Neural progenitor cell (in vitro differentiated cells): ENCODE measurements at places on chromosomes 16 and 17. TPM values are rescaled to one million over a fixed set of nuclear protein-coding genes. Genes with fewer than 3 reads are reported as not detected.

- peaks cover 88% of the 10 kb centered on the region for H3K27me3 ChIP-seq
- no peak for DNase-seq
- H3K36me3 ChIP-seq: no peaks in the 10 kb centered on the region
Measured at GRCh38 chr16:73058221-73058615, 10.3 kb upstream of the ZFHX3 start.

DNA sequence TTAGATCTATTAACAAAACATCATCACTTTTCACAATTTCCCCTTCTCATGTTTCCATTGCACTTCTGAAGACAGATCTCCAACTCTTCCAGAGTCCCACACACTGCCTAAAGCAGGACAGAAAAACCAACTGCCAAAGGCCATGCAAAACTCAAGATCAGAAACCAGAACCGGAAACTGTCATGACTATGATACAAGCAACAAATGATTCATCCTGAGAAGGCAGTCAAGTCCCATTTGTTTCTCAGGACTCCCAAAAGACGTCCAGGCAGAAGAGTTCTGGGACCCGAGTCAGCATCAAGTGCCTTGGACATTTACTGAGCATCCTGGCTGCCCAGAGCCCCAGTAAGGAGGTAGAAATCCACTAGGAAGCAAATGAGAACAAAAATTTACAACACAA, 38.8 kb downstream of the ERN1 start:
- no peak overlapping the region for H3K27ac ChIP-seq
- DNase-seq: no peak
- H3K4me1 ChIP-seq: no peaks in the 10 kb centered on the region
- H3K36me3 ChIP-seq: no peaks in the 10 kb centered on the region
- no peak overlapping the region for H3K4me3 ChIP-seq
- no peaks in the 10 kb centered on the region for H3K27me3 ChIP-seq

DNA sequence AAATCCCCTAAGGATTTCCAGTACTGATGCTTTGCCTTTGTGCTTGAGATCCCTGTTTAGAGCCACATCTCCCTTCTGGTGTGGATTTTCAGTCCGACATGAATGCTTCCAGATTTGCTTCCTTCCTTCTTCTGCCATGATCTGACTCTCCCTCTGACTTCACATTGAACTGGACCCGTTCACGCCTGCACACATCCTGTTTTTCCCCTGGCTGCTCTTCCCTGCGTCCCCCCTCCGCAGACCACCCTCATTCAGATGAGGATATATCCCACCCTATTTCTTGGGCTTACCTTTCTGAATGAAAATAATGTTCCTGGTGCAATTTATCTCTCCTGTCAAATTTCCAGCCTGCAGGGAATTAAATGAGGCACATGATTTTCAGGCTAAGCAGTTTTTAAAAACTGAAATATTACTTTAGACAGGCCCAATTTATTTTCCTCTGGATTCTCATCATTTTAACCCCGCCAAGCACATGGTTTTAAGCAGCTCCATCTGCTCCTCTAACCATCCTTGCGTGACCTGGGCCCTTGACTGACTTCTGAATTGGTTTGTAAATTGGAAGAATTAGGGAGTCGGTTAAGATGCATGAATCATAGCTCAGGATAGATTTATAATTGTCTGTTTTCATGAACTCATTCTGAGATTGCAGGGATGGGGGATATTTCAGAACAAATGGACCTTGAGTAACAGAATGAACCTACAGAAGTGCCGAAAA, 59.2 kb downstream of the BMERB1 start:
- no peak for DNase-seq
- peaks cover 20% of the 10 kb centered on the region for H3K4me1 ChIP-seq
- H3K27ac ChIP-seq: no peak overlapping the region
- H3K27me3 ChIP-seq: no peaks in the 10 kb centered on the region
- H3K4me3 ChIP-seq: no peak overlapping the region
- H3K36me3 ChIP-seq: no peaks in the 10 kb centered on the region

DNA sequence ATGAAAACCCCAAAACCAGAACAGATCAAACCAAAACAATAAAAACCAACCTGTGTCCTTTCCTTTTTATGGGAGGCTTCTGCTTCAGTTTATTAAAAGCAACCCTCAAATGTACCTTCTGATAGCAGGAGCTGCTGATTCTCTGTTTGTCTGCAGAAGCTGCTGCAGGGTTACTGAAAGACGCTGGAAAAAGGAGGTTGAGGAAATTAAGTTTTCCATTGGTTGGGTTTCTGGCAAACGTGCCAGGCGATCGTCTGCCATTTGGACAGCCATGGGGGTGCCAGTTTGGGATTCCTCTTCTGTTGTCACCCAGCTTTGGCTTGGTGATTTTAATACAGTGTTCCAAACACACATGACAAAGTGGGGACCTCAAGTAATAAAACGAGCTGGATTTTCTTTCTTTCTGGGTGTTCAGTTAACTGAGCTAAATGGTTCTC, 185.4 kb upstream of the ZFHX3 start:
- H3K36me3 ChIP-seq: no peaks in the 10 kb centered on the region
- H3K27me3 ChIP-seq: no peaks in the 10 kb centered on the region
- no peak overlapping the region for H3K27ac ChIP-seq
- H3K4me3 ChIP-seq: no peak overlapping the region

DNA sequence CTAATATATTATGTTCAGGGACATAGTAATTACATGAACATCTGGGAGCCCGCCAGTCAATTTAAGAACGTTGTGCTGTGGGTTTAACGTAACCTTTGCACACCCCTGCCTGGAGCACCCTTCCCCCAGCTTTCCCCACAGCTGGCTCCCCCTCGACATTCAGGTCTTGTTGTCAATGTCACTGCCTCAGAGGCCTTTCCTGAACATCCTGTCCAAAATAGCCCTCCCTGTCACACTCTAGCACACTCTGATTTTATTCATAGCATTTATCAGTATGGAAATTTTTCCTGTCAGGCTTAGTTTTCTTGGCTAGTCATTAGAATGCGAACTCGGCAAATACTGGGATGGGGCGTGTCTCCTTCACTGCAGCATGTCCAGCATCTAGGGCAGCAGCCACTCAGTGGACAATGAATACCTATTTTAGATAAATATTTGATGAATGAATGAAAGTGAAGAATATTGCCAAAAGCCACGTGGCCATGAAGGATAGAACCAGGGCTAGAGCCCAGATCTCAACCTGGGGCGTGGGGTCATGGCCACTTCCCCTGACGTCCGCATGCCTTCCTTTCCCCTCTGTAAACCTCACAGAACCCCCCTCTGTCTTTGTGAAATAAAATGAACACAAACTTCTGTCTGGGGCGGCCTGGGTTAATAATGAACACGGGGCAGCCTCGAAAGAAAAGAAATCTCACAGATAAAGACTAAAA, 10.5 kb downstream of the PIK3R6 start:
- H3K27me3 ChIP-seq: no peaks in the 10 kb centered on the region
- no peak overlapping the region for H3K27ac ChIP-seq
- no peak overlapping the region for H3K4me3 ChIP-seq

- no peak overlapping the region for H3K4me3 ChIP-seq
- H3K36me3 ChIP-seq: no peaks in the 10 kb centered on the region
- H3K27ac ChIP-seq: no peak overlapping the region
- DNase-seq: no peak
Measured at GRCh38 chr16:22874394-22874793, 60.4 kb downstream of the HS3ST2 start.

- H3K4me3 ChIP-seq: no peak overlapping the region
- H3K36me3 ChIP-seq: no peaks in the 10 kb centered on the region
- peaks cover 5% of the 10 kb centered on the region for H3K4me1 ChIP-seq
- H3K27ac ChIP-seq: no peak overlapping the region
Measured at GRCh38 chr17:64164596-64165285, 34.8 kb upstream of the ERN1 start.

DNA sequence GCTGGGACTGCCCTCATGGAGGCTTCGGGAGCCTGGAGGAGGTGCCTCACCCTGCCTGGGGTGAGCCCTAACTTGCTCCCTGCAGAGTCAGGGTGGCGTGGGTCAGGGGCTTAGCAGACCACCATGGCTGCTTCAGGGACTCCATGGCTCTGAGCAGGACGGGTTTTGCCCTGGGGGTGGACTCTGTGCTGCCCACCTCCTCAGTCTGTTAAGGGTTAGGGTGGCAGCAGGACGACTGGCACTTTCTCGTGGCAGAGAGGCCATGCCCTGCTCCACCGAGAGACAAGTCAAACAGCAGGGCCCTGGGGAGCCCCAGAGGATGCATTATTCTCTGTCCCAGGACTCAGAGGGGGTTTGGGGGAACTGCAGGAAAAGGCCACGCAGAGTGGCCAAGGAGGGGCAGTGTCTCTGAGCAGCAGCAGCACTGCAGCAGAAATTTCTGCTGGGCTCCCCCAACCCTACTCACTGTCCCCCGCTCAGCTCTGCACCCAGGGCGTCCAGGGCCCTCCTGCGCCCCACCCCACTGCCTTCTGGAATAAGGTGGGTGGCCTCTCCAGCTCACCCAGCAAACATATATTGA, 1.8 kb upstream of the PRSS22 start:
- H3K4me3 ChIP-seq: no peak overlapping the region
- no peaks in the 10 kb centered on the region for H3K36me3 ChIP-seq
- H3K27ac ChIP-seq: no peak overlapping the region
- no peak for DNase-seq

GRCh38 chr17:16075949-16076348, 76.3 kb downstream of the TTC19 start:
- DNase-seq: no peak
- no peaks in the 10 kb centered on the region for H3K4me1 ChIP-seq
- H3K27ac ChIP-seq: no peak overlapping the region

- no peaks in the 10 kb centered on the region for H3K4me1 ChIP-seq
- no peak for DNase-seq
- no peaks in the 10 kb centered on the region for H3K27me3 ChIP-seq
- no peak overlapping the region for H3K27ac ChIP-seq
- H3K4me3 ChIP-seq: no peak overlapping the region
Measured at GRCh38 chr17:56850591-56850990, 16.6 kb downstream of the DGKE start.

GRCh38 chr16:84243732-84244131, 3.9 kb upstream of the KCNG4 start:
- DNase-seq: no peak
- H3K36me3 ChIP-seq: no peaks in the 10 kb centered on the region
- no peak overlapping the region for H3K27ac ChIP-seq

DNA sequence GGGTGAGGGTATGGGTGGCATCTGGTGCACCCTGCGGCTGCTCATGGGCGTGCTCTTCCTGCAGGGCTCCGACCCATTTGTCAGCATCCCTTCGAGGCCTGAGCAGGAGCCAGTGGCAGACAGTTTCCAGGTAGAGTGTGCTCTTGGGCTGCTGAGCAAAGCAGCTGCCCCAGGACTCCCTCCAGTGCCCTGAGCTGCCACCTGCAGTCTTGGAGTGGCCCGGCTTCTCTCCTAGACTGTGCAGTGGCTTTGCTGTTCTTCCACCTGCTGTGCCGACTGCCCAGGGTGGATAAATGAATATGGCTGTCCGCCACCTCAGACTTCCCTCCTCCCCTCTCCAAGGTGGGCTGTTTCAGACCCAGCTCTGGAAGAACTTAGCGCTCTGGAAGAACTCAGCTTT, 10.8 kb upstream of the JPT2 start:
- H3K4me3 ChIP-seq: no peak overlapping the region
- no peaks in the 10 kb centered on the region for H3K36me3 ChIP-seq
- H3K27ac ChIP-seq: no peak overlapping the region
- DNase-seq: no peak
- H3K4me1 ChIP-seq: no peaks in the 10 kb centered on the region
- H3K27me3 ChIP-seq: no peaks in the 10 kb centered on the region

- DNase-seq: no peak
- no peaks in the 10 kb centered on the region for H3K36me3 ChIP-seq
- H3K4me1 ChIP-seq: no peaks in the 10 kb centered on the region
- no peaks in the 10 kb centered on the region for H3K27me3 ChIP-seq
Measured at GRCh38 chr16:12643034-12643455, 160.6 kb downstream of the CPPED1 start.

GRCh38 chr16:29198731-29199521, 207.6 kb downstream of the NPIPB11 start:
- H3K36me3 ChIP-seq: no peaks in the 10 kb centered on the region
- peaks cover 10% of the 10 kb centered on the region for H3K4me1 ChIP-seq
- H3K27ac ChIP-seq: no peak overlapping the region
- DNase-seq: no peak
- no peak overlapping the region for H3K4me3 ChIP-seq

The KRT12 gene
- total RNA-seq: not detected in 2 replicates

The DYNLRB2 gene
- total RNA-seq: not detected in 2 replicates

The PRAC1 gene
- total RNA-seq: not detected in 2 replicates

The KRT40 gene
- not detected in 2 replicates for total RNA-seq

The GAST gene
- not detected in 2 replicates for total RNA-seq

The SOX9 gene
- 10.6 and 12.7 TPM in 2 replicates for total RNA-seq

The HOXB8 gene
- not detected in 2 replicates for total RNA-seq

The LAT gene
- total RNA-seq: 2.9 TPM in 1 of 2 replicates, not detected in the other

The UMOD gene
- total RNA-seq: not detected in 2 replicates
